ENCODE measurements at places on chromosomes 3 and 15.

GRCh38 chr15:33132722-33133345, 61.7 kb downstream of the FMN1 start:
- no peak for DNase-seq

GRCh38 chr15:93942269-93942694, 289.1 kb upstream of the MCTP2 start:
- no peak for DNase-seq

GRCh38 chr3:19526071-19526470, 377.8 kb downstream of the KCNH8 start:
- no peak for DNase-seq

GRCh38 chr3:71649757-71650156, 66.2 kb upstream of the FOXP1 start:
- no peak for DNase-seq

- DNase-seq, result no peak
Observed at GRCh38 chr3:46571684-46572083, 5.6 kb upstream of the LRRC2 start.

DNA sequence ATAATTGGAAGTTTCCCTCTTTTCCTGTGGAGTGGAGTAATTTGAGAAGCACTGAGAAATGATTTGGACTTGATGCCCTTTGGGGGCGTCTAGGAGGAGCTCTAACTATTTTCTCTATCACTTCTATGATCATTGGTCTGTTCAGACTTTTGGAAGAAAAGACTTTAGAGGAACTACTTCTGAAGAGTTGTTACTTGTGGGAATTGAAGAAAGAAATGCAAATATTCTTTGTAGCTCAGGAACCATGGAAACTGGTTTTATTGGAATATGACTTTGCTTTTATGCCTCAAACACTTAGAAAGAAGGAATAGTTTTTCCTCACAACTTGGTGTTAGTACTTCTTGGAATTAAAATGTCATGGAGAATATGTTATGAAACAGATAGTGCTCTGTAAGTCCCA, 122.0 kb upstream of the ALDH1A3 start:
- no peak for DNase-seq

DNA sequence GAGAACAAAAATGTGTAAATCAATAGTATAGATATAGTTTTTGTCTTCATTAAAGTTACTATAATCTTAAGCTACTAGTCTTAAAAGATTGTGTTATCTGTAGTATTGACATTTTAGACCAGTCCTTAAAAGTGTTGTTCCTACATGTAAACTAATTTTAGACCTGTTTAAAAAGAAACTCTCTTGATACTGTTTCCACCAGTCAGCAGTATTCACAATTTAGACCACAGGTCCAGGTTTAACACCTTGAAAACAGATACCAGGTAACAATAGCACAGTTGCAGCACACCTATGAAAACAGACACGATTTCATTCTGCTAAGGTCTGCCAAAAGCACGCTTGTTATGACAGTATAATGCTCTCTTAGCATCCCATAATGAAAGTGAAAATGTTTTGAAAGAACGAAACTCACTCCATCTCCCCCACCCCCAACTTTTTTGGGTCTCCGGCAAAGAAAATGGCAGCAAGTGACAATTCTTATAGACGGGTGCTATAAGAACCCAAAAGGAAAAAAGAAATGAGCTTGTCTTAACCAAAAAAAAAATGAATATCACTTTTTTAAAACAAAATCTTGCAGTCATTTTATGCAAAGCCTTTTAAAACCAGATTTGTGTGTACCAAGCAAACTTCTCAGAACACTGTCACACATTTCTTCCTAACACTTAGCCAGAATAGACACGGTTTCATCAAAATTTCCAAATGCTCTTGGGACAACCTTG, 1.6 kb downstream of the EIF4E3 start:
- peak; percentile 60 for DNase-seq

DNA sequence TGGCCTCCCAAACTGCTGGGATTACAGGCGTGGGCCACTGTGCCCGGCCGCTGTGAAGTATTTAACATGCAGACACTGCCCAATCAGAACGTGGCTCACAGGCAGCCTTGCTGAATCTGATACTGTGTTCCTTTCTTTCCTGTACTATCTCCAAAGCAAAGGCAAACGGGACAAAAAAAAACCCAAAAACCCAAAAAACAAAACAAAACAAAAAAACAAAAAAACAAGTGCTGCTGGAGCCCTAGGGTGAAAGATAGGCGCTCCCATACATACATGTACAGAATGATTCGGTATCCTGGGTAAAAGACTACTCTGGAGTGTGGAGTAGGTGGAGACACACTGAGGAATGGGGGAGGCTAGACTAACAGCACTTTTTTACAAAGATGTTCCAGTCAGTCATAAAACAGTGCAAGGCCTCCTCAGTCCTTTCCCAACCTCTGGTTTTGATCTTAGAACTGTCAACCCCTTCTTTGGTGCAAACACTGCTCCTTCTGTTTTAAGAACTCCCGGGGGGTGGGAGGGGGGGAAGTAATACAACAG, 7.7 kb upstream of the MAP1A start:
- no peak for DNase-seq

- DNase-seq, result no peak
Observed at GRCh38 chr3:27072810-27073651, 296.2 kb downstream of the NEK10 start.

- DNase-seq, result no peak
Observed at GRCh38 chr15:79088426-79089205, 2.0 kb downstream of the RASGRF1 start.

GRCh38 chr3:10550705-10551104, 45.3 kb upstream of the ATP2B2 start:
- DNase-seq, result no peak

GRCh38 chr15:25403771-25404170, 35.1 kb downstream of the UBE3A start:
- no peak for DNase-seq

GRCh38 chr3:104856741-104857140, 510.0 kb upstream of the ALCAM start:
- no peak for DNase-seq

- no peak for DNase-seq
Observed at GRCh38 chr15:73582851-73583379, 50.3 kb downstream of the NPTN start.

DNA sequence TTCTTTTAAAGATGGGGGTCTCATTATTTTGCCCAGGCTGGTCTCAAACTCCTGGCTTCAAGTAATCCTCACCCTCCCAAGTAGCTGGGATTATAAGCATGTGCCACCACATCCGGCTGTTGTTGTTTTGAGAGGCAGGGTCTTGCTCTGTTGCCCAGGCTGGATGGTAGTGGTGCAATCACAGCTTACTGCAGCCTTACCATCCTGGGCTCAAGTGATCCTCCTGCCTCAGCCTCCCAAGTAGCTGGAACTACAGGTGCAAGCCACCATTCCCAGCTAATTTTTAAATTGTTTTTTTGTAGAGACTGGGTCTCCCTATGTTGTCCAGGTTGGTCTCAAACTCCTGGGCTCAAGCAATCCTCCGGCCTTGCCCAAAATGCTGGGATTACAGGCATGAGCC, 105.5 kb downstream of the SENP2 start:
- DNase-seq, result no peak

DNA sequence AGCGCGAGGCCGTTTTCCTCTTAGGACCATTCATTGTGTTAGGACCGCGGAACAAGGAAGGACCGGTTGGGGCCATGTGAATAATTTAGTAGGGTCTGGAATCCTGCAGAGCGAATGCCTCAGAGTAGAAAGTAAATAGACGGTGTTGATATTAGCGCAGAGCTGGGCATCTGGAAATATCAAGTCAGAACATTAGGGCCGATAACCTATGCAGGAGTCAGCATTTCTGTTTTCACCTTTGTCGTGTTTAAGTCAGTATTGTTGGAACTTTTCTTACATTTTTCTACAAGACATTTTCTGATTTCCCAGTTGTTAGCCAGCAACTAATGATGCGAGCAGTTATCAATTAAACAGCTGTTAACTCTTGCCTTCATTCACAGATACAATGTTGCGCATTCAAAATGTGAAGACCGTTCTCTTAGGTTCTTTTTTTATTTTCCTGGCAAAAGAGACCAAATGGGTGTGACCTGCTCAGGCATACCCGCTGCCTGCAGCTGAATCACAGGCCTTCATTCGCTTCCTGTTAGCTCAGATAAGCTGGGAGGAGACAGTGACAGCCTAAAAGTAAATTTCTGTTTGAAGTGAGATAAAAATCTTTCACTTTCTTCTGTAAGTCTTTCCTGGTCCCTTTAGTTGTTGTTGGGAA, 966 bp upstream of the PKM start:
- peak; percentile 59 for DNase-seq

DNA sequence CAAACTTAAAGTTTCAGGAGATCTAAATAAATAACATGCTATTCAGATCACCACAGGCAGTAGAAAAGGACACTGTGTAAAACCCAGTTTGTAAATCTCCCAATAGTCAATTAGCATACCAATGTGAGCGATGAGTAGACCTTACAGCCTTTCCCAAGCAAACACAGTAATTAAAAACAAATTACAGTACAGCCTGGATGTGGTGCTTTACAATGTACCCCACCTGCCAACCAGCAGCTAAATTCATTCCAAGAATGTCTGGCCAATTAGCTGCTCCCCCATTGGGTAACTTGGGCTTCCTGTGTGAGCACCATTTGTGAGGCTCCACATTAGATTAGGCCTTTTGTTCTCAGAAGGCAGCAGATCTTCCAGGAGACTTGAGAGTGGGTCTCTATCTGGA, 635.0 kb downstream of the TBL1XR1 start:
- DNase-seq, result no peak

GRCh38 chr15:57237301-57237642, 139.0 kb upstream of the CGNL1 start:
- DNase-seq, result no peak

DNA sequence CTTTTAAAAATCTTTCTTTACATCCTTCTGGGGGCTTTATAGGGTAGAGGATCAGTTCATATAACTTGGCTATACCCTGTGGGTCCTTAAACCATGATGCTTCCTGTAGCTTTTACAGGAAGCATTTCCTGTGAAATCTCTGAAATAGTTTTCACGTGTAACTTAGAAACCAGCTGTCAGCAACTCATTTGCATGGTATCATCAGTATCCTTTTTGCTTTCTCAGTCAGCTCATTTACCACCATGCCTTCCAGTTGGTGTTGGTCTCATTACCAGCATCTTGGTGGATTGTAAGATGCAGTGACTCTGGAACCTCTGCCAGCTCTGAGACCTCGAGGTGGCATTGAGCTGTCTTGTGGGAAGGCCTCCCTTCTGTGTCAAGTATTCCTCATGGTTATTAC, 96.7 kb upstream of the MYZAP start:
- DNase-seq, result no peak

All from activated CD4-positive, alpha-beta T cell treated with anti-CD3 and anti-CD28 coated beads for 4 hours (primary cell).